GM23338 (cell line): ENCODE measurements at places on chromosomes 6 and 20. TPM values are rescaled to one million over a fixed set of nuclear protein-coding genes. Genes with fewer than 3 reads are reported as not detected.
A peak's percentile ranks its signal among the peaks of the same experiment; 100 is the strongest.

DNA sequence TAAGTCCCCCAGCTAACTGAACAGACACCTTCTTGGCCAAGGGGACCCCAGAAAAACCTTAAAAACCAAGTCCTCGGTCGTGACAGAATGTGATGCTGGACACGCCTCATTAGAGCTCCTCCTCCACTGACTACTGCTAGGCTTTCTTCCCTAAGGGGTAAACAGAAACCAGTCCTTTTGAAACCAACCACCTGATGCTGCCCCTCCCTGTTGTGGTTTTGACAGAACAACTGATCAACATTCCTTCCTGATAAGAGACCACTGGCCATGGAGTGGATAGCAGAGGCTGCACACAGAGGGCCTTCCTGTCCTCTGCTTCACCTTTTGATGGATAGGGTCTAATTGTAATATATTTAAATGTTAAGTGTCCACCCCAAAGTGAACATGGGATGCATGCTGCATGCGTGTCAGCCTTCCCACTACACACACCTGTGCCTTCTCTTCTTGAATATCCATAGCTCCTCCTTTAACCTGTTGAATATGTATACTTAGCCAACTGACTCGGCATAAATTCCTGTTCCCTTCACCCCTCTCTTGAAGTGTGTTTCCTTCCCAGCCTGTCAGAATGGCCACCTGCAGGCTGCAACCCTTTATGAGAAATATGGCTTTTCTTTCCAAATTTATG, 27.9 kb upstream of the SLC2A12 start:
- no peak overlapping the region for H3K27ac ChIP-seq
- DNase-seq: peak; percentile 17
- H3K4me1 ChIP-seq: no peaks in the 10 kb centered on the region
- no peak overlapping the region for H3K4me3 ChIP-seq

DNA sequence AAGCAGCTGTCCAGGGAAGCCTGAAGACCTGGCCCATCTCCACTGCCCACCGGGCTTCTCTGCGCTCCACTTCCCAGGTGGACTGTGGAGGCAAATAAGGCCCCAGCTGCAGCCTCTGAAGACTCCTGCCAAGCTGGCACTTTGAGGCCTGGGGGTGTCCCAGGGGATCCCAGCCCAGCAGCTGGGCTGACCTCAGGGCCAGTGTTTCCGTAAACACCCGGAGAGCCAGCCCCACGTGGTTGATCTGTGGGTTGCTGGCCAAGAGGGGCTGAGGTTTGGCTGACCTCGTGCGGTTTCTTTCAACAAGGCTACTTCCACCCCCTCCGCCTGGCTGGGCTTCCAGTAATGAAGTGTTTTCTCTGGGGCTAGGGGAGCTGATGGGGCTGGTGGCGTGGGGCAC, 12.4 kb upstream of the CCN5 start:
- no peak overlapping the region for H3K27ac ChIP-seq
- H3K4me1 ChIP-seq: peaks cover 15% of the 10 kb centered on the region
- H3K27me3 ChIP-seq: no peaks in the 10 kb centered on the region
- H3K36me3 ChIP-seq: no peaks in the 10 kb centered on the region

GRCh38 chr6:85476532-85476931, 26.6 kb downstream of the NT5E start:
- no peak overlapping the region for H3K4me3 ChIP-seq
- no peaks in the 10 kb centered on the region for H3K36me3 ChIP-seq
- H3K27me3 ChIP-seq: no peaks in the 10 kb centered on the region
- H3K4me1 ChIP-seq: no peaks in the 10 kb centered on the region
- no peak overlapping the region for H3K27ac ChIP-seq

- DNase-seq: no peak
- H3K27me3 ChIP-seq: no peaks in the 10 kb centered on the region
- H3K4me3 ChIP-seq: no peak overlapping the region
These were observed 83.9 kb upstream of the GPR6 start for GRCh38 chr6:109894181-109894580.

- H3K36me3 ChIP-seq: no peaks in the 10 kb centered on the region
- no peaks in the 10 kb centered on the region for H3K4me1 ChIP-seq
- no peak for DNase-seq
- H3K27me3 ChIP-seq: no peaks in the 10 kb centered on the region
These were observed 86.3 kb upstream of the PMEPA1 start for GRCh38 chr20:57795977-57796560.

DNA sequence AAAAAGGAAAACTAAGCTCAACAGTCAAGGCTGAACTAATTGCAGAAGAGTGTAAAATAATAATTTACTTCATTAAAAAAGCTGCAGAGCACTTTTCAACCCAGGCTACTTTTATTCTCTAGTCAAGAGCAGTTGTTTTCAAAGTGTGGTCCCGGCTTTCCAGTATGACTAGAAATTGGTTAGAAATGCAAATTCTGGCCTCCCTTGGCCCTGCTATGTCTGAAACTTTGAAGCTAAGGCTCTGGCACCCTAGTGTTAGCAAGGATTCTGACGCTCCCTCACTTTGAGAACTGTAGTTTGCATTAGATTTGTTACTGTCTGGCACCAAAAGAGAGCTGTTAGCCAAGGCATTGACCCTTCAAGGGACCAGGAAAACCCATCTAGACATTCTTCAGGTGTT, 9.5 kb upstream of the NXT1 start:
- H3K27ac ChIP-seq: no peak overlapping the region
- H3K36me3 ChIP-seq: no peaks in the 10 kb centered on the region
- no peaks in the 10 kb centered on the region for H3K27me3 ChIP-seq
- no peak for DNase-seq

GRCh38 chr20:3744806-3745685, 12.6 kb downstream of the HSPA12B start:
- peak overlapping the region; percentile 75 for H3K4me3 ChIP-seq
- peaks cover 7% of the 10 kb centered on the region; the same call in 1 of the 2 replicates for H3K4me1 ChIP-seq
- no peaks in the 10 kb centered on the region for H3K36me3 ChIP-seq
- peak; percentile 99 for DNase-seq

- H3K27ac ChIP-seq: no peak overlapping the region
- H3K4me3 ChIP-seq: no peak overlapping the region
- H3K4me1 ChIP-seq: peaks cover under 1% of the 10 kb centered on the region; the same call in 1 of the 2 replicates
- H3K36me3 ChIP-seq: peaks cover 58% of the 10 kb centered on the region
- no peaks in the 10 kb centered on the region for H3K27me3 ChIP-seq
These were observed 4.4 kb upstream of the LYRM2 start for GRCh38 chr6:89642956-89643355.

GRCh38 chr6:152905551-152906299, 77.1 kb downstream of the FBXO5 start:
- no peak overlapping the region for H3K27ac ChIP-seq
- H3K4me1 ChIP-seq: peaks cover 28% of the 10 kb centered on the region
- DNase-seq: no peak
- H3K4me3 ChIP-seq: no peak overlapping the region
- H3K27me3 ChIP-seq: no peaks in the 10 kb centered on the region

DNA sequence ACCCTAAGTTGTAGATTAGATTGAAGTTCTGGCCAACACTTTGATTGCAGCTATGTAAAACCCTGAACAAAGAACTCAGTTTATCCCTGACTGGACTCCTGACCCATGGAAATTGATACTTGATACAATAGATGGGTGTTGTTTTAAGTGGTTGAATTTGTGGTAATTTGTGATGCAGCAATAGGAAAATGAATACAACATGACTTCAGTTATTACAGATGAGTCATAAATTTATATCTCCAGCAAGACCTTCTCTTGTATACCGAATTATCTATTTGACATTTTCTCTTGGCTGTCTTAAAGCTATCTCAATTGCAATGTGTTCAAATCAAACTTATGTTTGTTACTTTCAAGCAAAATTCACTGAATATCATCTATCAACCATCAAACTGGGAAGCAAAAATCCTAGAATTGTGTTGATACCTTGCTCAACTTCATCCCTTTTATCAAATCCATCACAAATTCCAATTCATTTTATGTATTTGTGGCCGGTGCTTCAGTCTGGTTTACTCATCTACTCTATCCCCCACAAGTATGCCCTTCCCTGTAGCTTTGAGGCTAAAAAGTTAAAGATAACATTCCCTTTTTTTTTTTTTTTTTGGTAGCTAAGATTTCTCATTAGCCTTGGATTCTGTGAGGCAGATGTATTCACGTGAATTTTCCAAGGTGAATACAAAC, 129.4 kb upstream of the CENPW start:
- no peaks in the 10 kb centered on the region for H3K27me3 ChIP-seq
- H3K4me1 ChIP-seq: no peaks in the 10 kb centered on the region
- no peak overlapping the region for H3K27ac ChIP-seq
- DNase-seq: no peak
- no peaks in the 10 kb centered on the region for H3K36me3 ChIP-seq

GRCh38 chr6:149544646-149545257, 1.1 kb downstream of the PPIL4 start:
- peak overlapping the region; percentile 100 for H3K4me3 ChIP-seq
- DNase-seq: no peak
- H3K36me3 ChIP-seq: peaks cover 13% of the 10 kb centered on the region; the same call in 1 of the 2 replicates
- peaks cover 7% of the 10 kb centered on the region; the same call in 1 of the 2 replicates for H3K4me1 ChIP-seq
- no peak overlapping the region; the same call in 1 of the 2 replicates for H3K27ac ChIP-seq
- H3K27me3 ChIP-seq: no peaks in the 10 kb centered on the region

DNA sequence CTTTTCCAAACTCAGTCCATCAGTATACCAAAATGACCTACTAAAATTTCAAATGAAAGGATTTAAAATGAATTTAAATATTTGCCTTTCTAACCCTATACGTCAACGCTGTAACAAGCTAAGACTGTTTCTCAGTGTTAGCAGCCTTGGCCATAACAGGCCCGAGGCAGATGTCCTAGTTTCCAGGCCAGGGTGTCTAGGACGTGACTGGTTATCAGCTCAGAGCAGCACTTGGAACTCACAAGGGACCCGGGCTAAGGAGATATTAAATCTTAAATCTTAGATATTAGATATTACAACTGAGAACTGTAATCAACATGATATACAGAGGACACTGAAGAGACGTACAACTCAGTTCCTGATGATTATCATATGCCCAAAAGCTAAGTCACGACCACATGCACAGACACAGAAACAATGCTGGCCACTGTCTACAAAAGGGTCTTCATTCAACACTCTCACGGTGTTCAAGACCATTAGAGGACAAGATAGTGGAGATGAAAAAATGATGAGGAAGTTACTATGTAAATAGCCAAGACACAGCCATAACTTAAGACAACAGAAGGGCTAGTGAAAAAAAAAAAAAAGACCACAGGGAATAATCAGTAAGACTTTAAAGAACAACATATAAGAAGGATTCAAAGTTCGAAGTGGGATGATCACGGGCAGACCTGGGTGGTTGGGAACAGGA, at the start of gene CLDN20:
Gene CLDN20, plus strand, starts transcription at position 641 of the 691 bp plus-strand sequence. CDS start 11,707 bp downstream, outside the sequence.
- no peak within 1 kb of the TSS for H3K4me3 ChIP-seq
- H3K36me3 ChIP-seq: peaks cover 9% of the 10 kb centered on the region
- H3K4me1 ChIP-seq: peaks cover 21% of the 10 kb centered on the region

The TMEM242 gene
- total RNA-seq: 3.7 and 5.7 TPM in 2 replicates

The VSX1 gene
- total RNA-seq: 0.16 and 0.73 TPM in 2 replicates

The NRN1 gene
- 0.23 TPM in 1 of 2 replicates, not detected in the other for total RNA-seq

The SIRPB1 gene
- not detected in 2 replicates for total RNA-seq

The TPD52L1 gene
- 13.5 and 22.8 TPM in 2 replicates for total RNA-seq

The BMP6 gene
- 2.8 and 3.1 TPM in 2 replicates for total RNA-seq

The CST11 gene
- total RNA-seq: not detected in 2 replicates

The MLIP gene
- total RNA-seq: not detected in 2 replicates
